OCI-LY7 (cell line): ENCODE measurements at places on chromosomes 12 and 14.

- peak; percentile 51 for DNase-seq
Observed at GRCh38 chr12:31021181-31021580, 52.5 kb upstream of the DDX11 start.

GRCh38 chr12:126784328-126784921, 1482.5 kb upstream of the TMEM132C start:
- peak; percentile 24 for DNase-seq

- peak; percentile 14 for DNase-seq
Observed at GRCh38 chr14:60161196-60162107, 3.7 kb downstream of the DHRS7 start.

DNA sequence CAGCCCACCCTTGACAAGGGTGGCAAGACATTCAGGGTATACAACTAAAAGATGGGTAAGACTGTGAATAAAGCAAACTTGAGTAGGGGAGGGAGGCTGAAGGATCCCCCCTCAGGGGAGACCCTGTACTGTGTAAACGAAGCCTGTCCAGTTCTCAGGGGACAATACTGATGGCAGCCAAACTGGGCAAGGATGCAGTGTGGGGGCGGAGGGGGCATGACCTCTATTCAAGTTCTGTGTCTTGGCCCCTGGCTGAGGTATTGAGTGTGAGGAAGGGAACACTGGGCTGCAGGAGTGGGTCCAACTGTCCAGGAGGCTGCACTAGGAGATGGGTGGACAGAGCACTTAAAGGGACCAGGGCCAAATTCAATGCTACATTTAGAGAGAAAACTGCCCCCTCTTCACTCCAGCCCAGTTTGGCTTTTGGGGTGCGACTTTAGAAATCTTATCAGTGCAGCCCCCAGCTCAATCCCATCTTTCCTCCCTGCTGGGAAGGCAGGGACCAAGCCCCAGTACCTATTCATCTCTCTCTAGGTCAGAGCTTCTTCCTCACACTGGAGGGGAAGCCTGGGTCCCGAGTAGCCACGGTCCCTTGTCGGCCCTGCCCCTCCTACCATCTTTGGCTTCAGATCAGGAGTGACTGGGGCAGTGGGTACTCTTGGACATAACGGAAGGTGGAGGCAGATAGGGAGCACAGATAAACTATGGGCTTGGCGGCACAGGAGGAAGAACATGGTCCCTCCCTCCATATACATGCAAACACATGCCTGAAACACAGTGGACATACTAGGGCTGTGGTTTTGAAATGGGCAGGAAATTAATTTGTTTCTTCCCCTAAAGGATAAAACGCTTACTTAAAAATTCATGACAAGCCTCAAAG, 11.8 kb downstream of the SLC39A5 start:
- DNase-seq: no peak

DNA sequence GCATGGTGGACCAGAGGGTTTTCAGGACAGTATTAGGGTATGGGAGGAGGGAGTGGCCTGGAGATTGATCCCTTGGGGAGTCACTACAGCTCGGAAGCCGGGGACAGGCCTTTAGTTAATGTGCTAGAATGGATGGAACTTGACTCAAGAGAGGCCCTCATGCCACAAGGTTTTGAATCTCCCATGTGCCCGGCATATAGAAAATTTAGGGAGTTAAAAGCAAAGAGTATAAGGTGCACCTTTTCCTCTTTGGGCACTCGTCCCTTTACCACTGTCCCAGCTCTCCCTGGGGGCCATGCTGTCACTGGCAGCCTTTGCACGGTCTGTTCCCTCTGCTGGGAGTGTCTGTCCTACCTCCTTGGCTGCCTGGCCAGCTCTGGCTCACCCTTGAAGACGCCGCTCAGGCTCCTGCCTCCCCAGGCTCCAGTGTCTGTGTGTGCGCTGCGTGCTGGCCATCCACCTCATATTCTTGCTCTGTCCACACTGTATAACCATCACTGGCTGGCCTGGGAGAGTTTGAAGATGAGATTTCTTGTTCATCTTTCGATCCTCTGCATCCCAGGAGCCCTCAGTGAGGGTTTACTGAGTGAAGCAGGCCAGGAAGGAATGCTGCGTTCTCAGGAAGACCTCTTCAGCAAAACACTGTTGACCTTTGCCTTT, 161.3 kb downstream of the ZFP36L1 start:
- DNase-seq: no peak

GRCh38 chr12:13835652-13836051, 145.8 kb downstream of the GRIN2B start:
- DNase-seq: no peak

DNA sequence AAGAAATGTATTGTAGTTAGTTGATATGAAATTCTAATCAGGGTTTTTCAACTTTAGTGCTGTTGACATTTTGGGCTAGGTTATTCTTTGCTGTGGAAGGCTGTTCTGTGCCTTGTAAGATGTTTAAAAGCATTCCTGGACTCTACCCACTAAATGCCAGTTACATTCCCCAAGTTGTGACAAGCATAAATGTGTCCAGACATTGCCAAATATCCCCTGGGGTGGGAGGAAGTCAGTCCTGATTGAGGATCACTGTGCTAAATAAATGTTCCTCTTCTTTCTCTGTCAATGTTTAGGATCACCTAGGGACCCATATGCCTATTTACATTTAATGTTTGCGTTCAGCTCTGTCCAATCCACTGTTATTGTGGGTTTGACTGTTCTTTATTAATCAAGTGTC, 268.3 kb downstream of the TMTC2 start:
- no peak for DNase-seq

DNA sequence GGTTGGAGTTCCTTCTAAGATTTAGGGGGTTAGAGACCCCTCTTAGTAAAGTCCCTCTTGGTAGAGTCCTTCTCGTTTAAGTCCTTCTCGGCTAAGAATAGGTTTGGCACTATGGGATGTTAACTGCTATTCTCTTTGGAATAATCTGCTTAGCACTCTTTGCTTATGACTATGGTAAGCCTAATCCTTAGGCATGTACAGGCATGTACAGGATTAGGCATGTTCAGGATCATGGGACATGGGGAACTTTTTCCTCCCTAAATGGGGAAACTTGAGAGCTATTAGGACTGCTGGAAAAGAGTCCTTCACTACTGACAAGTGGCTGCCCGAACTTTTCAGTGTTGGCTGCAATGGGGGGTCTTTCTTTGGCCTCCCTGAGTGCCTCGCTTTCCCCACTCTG, 193.3 kb downstream of the TMEM117 start:
- DNase-seq: no peak

GRCh38 chr12:74286254-74286653, 251.4 kb upstream of the ATXN7L3B start:
- no peak for DNase-seq
